BJ (cell line): ENCODE measurements at places on chromosomes 3 and 15.

- DNase-seq: no peak
Measured at GRCh38 chr15:74438206-74438605, 4.4 kb upstream of the SEMA7A start.

GRCh38 chr15:71760852-71761251 is 49.5 kb upstream of the NR2E3 start:
- no peak for DNase-seq

DNA sequence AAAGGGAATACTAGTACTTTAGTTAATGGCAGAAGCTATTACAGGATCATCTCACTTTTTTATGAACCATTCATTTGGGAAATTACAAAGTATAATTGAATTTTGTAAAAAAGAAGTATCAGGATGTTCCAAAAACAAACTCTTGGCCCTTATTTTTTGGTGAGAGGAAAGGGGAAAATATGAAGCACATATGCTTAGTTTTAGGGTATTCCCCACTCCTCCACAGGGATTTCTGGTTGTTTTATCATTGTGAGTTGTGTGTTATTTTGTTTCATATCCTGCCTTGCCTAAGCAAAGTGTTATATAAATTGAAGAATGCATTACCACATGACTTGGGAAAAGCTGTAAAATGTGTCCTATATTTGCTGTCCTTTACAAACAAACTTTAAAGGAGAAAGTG is 227.0 kb downstream of the FMN1 start:
- no peak for DNase-seq

DNA sequence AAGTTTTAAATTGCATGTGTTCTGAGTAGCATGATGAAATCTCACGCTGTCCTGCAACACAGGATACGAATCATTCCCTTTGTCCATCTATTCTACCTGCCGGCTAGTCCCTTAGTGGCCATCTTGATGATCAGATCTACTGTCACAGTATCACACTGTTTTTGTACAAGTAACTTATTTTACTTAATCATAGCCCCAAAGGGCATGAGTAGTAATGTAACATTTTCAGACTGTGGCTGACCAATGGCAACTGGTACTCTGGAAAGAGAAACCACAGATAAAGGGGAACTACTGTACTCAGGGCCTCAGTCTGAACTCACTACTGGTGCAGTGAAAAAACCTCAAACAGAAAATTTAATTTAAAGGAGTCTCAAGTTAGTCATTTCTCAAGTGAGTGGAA is 127.3 kb upstream of the MRPL3 start:
- DNase-seq: no peak

DNA sequence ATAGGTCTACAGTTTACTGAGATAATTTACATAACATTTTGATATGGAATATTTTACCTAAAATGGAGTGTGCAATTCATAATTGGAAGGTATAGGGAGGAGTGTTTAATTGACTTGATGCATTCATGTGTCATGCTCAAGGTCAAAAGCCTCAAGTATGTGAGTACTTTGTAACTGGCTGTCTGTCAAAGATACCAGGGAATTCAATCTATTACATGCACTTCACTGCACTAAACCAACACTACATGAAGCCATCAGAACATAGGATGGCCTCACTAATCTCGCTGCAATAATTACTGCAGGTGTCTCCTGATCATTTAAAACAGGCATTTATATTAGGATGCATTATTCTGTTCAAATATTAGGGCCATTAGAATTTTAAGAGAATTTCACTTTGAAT is 367.2 kb downstream of the CNTN4 start:
- no peak for DNase-seq

GRCh38 chr3:77427528-77427927 is 387.6 kb downstream of the ROBO2 start:
- DNase-seq: no peak

GRCh38 chr3:11246663-11246970 is 25.6 kb upstream of the ATG7 start:
- DNase-seq: no peak

- no peak for DNase-seq
Measured at GRCh38 chr3:38397320-38397719, 50.7 kb downstream of the XYLB start.

GRCh38 chr15:95940431-95940985 is 390.0 kb upstream of the NR2F2 start:
- no peak for DNase-seq

GRCh38 chr3:1798711-1799405 is 299.8 kb upstream of the CNTN4 start:
- no peak for DNase-seq

- no peak for DNase-seq
Measured at GRCh38 chr3:94596887-94597566, 534.2 kb downstream of the NSUN3 start.

DNA sequence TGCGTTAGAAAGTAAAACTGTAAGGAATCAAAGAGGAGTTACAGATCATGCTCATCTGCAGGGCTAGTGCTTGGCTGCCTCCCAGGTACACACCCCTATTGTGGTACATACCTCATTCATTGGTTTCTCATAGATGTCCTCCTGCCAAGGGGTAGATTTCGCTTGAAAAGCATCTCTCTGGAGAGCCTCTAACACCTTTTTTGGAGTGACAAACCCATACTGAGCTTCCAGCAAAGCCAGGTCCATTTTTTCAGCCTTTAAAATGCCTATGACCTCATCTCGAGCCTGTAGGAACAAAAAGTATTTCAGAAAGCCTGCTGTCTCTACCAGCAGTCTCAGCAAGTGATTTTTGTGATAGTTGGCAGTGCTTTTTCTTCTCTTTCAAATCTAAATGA is 112.1 kb downstream of the CMSS1 start:
- no peak for DNase-seq

DNA sequence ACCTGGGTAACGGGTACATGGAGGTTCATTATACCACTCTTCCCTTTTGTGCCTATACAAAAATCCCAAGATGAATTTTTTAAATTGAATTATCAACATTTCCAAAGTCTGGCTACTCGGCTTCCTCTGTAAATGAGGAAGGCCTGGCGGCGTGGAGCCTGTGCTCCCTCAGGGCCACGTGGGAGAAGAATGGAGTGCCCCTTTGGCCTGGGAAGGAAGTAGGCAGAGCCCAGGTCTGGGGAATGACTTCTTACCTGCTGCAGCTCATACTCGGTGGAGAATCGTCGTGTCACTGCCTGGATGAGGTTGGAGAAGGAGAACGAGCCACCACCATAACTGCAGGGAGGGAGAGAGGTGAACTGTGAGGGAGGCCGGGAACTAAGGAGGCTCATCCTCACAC is 14.1 kb downstream of the MESP2 start:
- no peak for DNase-seq

DNA sequence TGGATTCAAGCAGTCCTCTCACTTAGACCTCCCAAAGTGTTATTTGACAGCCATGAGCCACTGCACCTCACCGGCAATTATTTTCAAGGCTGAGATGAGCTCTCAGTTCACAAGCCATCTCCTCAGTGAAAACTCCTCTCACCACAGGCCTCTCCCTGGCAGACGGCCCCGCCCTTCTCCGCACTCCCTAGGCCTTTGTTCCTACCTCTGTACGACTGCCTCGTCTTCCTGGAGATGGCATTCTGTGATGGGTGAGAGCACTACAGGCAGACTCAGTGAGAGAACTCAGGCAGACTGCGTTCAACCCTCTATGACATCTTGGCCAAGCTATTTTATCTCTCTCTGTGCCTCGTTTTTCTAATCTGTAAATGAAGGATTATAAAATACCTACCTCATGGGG is 67.0 kb upstream of the TPM1 start:
- no peak for DNase-seq

DNA sequence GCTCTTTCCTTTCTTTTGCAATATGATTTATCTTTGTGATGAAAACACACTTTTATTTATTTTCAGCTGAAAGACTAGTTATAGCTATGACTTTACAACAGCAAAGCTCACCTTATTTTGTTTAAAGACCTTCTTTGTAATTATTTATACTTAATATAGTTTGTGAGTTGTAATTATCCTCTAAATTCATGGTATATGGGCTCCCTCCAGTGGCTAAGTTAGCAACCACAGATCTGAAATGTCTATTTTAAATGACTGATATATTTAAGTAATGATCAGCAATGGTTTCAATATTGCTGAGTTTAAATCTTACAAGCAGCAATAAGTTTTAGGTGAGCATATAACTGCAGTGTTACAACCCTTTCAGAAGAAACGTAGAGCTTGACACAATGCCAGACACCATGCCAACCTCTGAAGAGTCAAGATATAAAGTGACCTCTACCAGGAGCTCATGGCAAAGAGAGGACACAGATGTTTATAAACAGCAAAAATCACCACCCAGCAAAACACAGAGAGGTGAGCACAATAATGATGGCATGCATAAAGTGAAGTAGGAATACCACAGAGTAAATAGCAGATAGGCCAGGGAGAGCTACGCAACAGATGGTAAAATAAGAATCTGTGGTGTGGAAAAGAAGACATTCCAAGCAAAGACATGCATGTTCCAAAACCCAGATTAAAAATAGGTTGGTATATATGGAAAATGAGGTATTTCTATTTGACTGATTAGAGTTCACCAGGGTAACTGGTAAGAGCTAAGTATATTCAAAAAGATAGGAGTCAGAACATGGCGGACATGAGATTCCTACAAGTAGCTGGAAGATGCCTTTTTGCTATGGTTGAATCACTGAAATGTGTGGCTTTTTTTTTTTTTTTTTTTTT is 143.7 kb upstream of the ZNF385D start:
- no peak for DNase-seq

DNA sequence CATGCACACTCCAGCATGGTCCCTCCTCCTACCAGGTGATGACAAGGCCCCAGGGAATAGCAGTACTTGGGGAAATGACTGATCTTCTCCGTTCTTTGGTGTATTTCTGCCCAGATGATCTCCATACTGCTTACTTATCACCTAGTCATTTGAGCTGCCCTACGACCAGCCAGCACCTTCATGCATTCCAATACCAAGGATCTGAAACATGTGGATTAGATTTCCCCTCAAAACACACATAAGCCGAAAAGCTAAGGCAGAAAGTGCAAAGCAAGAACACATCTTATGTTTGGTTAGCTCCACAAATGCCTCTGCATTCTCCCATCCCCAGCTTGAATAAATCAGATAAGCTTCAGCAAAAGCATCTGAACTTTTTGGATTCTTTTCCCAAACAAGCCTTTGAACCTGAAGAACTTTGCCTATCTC is 64.8 kb upstream of the BCL6 start:
- no peak for DNase-seq

- peak; percentile 59 for DNase-seq
Measured at GRCh38 chr3:57731311-57731710, 24.8 kb upstream of the SLMAP start.

DNA sequence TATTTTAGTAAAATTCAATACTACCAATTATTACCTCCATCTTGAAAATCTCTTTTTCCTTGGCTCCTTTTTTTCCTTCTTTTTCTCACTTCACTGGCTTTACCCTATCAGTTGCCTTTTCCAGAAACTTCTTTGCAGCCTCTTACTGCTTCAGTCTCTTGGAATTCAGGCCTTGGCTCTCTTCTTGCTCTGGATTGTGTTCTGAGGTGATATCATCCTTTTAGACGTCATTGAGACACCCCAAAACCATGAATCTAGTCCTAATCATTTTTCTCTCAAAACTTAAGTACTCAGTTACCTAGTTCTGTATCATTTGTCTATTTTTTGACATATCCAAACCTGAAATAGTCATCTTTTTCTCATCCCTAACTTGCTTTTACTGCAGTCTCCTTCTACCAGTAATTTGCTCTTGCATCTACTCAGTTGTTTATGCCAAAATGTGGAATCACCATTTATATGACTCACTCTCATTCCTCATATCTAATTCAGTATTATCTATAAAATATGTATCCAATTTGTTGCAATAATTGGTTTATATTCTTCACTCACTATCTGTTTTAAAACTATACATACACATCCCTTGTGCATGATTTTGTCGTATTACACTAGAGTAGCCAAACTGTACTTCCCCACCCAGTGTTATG is 703.2 kb upstream of the CCDC54 start:
- no peak for DNase-seq

GRCh38 chr3:195001961-195002861 is 268.7 kb downstream of the XXYLT1 start:
- no peak for DNase-seq

GRCh38 chr3:113654851-113655250 is 41.6 kb downstream of the USF3 start:
- no peak for DNase-seq

- DNase-seq: no peak
Measured at GRCh38 chr15:46366360-46367007, 731.7 kb downstream of the SQOR start.

GRCh38 chr3:180466401-180467011 is 135.5 kb upstream of the TTC14 start:
- no peak for DNase-seq

DNA sequence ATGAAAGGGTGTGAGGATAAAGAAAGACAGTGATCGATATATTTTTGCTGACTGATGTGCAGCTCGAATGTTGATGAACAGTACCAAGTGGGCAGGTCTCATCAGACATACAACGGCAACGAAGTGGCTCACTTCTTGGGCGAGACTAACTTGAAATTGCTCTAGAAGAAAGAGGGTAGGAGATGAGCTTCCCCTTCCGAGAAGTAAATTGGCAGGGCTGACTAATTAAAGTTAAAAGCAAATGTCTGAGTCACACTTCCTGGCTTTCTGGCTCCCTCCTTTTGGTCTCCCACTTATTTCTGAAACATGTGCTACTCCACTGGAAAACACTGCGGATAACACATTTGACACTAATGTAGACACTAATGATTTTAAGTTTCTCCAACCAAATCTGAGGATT is 228.3 kb downstream of the ABHD5 start:
- peak; percentile 0 for DNase-seq

DNA sequence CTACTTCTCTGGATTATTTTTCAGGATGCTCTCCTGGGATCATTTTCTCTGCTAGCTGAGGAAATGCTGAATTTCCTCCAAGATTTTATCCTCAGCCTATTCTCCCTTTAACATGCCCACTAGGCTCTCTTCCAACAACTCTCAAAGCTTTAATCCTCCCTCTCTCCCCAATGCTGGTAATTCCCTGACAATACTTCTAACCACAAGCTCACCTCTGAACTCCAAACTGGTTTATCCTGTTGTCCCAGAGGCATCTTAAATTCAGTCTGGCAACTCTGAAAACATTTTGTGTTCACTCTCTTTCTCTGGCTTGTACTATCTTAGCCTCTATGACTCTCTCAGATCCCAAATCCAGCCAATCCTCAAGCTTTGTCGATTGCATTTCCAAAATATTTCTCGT is 490.3 kb downstream of the MECOM start:
- DNase-seq: no peak

GRCh38 chr3:107367353-107367752 is 9.9 kb upstream of the CCDC54 start:
- DNase-seq: peak; percentile 10
